Caudate nucleus (tissue), 63 donors: ENCODE measurements at places on chromosomes 7 and 10.

GRCh38 chr7:10205696-10206095, 768.0 kb upstream of the PHF14 start:
- no peak for DNase-seq

DNA sequence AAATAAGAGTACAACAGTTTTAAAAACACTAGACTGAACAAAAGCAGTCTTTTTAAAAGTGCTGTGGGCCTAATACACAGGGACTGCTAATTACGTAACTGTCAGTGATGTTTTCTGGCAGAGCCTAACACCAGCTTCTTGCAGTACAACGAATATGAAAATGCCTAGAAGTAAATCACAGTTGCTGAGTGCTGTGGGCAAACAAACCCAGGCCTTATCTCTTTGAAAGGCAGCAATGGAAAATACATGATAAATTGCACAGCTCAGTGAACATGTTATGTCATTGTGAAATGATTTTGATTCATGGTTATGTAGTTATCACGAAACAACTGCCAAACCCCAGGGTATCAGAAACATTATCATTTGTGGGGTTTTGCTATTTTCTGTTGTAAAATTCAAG, 428.4 kb downstream of the GFRA1 start:
- DNase-seq, result no peak

DNA sequence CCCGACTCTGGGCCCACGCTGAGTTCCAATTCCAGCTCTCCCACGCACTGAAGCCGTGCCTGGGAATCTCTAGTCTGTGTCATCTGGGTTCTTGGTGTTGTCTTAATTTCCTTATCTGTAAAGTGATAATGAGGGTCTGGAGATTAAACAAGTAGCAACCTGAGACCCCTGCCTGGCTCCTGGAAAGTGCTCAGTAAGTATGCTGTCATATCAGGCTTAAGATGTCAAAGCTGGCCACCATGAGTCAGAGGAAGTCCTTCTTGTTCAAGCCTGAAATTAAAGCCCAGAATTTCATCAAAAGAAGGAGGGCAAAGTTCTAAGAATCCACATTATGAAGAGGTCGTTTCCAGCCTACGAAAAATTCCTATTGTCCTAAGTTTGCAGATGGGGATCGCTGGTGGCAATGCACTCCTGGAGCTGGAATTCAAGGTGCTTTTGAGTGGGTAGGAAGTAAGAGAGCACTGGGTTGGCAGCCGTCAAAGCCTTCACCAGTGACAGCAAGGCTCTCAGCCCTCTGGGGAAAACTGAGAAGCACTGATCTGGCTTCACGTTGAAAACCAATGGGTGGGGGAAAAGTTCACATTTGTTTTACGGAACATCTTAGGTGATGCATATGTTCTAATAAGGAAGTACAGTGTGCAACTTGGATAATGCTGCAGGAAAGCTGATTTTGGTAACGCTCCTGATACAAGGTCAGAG, 50.3 kb upstream of the NCAPG2 start:
- peak; percentile 63 for DNase-seq

DNA sequence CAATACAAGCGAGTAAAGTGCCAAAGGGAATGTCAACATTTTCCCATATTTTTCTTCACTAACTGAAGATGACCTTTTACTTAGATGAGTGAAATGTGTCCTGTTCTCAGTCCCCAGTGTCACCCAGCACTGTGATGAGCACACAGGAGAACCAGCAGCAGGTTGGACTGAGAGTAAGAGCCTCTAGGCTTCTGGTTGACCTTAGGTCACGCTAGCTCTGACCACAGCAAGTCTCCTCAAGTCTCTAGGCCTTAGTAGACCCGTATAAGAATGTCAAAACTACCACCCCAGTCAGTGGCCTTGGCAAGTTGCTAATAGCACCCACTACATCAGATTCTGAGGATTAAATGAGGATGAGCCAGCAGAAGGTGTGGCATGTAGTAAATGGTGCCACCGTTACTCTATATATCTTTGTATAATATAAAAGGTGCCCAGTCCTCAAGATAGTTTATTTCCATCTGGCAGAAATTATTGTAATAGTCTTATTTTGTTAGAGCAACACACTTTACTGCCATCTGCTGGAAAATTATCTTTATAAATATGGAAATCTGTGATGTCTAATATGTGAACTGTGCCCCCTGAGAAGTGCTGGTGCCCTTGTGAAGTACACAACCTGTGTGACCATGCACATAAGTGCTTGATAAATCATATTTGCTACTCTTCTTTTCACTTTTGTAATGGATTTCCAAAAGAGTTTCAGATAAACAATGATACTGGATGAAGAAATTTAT, 75.7 kb downstream of the SPAG6 start:
- DNase-seq, result no peak

GRCh38 chr10:112532956-112533355, 85.9 kb downstream of the VTI1A start:
- DNase-seq, result no peak

GRCh38 chr10:47169581-47169980, 130.4 kb upstream of the GDF10 start:
- no peak for DNase-seq

- no peak for DNase-seq
These were observed 348.0 kb downstream of the PLXNA4 start for GRCh38 chr7:132228240-132228639.

- no peak for DNase-seq
These were observed 466.1 kb upstream of the FOXK1 start for GRCh38 chr7:4216016-4216415.

- no peak for DNase-seq
These were observed 6.9 kb upstream of the VGF start for GRCh38 chr7:101172005-101172853.

DNA sequence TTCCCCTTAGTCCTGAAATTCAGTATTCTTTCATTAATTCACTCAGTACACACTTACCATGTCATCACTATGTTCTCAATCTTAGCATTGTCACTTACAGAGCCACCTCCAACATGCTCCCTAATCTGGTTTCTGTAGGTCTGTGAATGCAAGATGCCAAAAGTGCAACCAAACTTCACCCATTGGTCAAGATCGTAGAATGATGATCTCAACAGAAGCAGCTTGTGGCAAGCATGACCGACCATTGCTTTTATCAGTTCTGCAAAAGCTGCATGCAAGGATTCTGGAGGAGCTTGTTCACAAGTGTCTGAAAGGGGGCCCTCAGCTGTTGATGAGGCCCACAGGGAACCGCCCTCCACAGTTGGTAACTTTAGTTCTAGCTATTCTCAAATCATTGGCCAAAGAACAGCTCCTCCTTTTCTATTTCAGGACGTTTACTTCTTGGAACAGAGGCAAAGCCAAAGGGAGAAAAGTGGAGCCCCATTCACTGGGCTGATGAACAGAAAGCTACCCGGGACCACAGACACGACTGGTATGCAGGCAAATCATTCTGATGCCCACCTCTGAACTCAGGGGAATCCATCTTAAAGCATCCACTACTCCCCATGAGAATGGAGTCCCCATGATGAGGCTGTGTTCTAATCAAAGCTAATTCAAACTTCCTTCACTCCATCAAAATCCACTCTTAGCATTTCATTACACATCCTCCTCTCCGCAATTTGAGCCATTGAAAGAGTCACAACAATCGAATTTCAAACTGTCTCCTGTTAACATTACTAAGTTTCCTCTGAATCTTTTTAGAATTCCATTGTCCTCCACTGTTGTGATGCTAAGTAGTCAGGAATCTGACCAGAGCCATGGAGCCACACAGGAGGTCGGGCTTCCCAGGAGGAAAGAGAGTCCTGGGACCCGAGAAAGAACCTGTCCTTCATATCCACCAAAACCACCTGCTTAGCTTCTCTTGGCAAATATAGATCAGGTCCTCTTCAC, 13.9 kb downstream of the GRB10 start:
- DNase-seq, result no peak
